ENCODE measurements at places on chromosomes 13 and 19.

DNA sequence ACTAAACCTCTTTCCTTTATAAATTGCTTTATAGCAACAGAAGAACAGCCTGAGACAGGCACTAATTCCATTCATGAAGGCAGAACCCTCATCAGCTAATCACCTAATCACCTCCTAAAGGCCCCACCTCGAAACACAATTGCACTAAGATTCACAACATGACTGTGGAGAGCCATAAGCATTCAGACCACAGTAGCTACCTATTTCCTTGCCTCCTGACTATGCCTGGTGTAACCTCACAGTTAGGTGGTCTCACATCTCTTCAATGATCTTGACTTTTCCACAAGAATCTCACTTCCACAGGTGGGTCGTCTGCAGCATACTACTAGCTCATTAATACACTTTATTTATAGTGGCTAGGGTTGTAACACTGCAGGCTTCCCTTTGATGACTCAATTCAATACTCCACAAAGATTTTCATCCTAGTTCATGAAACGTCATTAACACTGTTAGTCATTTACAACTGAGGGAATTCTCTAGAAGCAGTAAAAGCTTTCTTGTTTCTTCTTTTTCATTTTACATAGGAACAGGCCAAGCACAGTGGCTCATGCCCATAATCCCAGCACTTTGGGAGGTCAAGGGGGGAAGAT, 27.1 kb downstream of the STK24 start:
- no peak for DNase-seq

DNA sequence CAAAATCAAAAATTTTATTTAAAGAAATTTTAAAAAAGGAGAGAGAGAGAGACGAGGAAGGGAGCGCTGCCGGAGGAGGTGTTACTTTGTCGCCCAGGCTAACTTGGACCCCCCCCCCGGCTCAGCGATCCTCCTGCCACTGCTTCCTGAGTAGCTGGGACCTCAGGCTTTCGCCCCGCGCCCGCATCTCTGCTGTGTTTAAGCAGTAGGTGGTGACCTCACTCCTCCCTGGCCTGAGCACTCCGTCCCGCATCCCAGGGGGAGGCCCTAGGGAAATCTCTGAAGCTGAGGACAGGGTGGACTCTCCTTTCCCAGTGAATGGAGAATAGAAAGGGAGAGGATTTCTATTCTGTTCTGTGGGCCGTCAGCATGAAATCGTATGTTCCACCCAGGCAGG, 485 bp upstream of the ZNF845 start:
- no peak for DNase-seq

DNA sequence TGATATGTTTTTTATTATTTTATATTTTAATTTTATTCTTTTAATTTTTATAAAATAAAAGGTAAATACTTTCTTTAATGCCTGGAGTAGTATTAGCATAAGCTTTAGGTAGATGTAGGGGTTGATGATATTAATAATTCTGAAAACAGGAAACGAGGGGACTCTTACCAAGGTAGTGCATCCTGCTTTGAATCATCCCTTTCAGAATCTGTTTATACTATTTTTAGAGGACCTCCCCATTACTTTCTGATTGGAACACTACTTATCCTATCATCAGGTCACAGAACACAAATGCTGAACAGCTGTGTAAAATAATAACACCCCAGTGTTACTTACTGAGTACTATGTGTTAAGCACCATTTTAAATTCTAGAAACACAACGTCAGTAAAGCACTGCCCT, 27.3 kb downstream of the COG6 start:
- no peak for DNase-seq

- no peak for DNase-seq
These were observed 26.2 kb downstream of the CSNK1G2 start for GRCh38 chr19:1967087-1967608.

DNA sequence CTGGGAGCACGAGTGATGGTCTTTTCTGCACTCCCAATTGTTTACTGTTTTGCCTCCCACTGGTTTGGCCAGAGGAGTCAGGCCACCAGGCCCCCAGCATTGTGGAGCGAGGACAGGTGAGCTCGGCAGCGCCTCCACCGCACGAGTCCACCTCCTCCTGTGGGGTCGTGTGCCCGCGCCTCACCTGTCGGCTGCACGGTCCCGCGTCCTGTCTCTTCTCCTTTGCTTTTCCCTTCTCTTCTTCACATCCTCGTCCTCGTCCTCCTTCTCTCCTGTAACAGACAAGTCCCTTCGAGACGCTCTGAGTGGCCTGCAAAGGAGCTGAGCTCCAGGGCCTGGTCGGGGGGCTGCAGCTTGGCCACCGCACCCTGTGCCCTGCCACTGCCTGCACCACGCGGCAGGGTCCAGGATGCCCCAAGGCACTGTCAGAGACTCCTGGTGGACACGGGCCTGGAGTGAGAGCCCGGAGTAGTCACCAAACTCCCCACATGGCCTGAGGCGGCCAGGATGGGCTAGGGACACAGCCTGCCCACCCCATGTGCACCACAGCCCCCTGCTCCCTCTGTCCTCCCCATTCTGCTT, 11.4 kb downstream of the AKAP8 start:
- no peak for DNase-seq

DNA sequence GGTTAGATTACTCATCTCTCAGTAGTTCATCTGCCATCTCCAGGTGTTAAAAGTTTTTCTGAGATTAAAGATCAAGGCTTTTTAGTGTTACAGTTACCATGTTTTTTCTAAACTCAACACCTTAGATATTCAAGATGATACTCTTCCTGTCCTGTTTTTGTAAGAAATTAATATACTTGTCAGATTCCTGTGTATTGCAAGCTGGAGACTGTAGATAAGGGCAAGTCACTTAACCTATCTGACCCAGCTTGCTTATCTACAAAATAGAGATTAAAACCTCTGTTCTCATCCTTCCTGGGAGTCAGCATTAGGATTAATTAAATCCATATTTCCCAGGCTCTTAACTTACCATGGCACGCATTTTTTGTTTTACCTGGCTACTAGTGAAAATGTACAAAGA, 25.2 kb downstream of the SUGT1 start:
- no peak for DNase-seq

DNA sequence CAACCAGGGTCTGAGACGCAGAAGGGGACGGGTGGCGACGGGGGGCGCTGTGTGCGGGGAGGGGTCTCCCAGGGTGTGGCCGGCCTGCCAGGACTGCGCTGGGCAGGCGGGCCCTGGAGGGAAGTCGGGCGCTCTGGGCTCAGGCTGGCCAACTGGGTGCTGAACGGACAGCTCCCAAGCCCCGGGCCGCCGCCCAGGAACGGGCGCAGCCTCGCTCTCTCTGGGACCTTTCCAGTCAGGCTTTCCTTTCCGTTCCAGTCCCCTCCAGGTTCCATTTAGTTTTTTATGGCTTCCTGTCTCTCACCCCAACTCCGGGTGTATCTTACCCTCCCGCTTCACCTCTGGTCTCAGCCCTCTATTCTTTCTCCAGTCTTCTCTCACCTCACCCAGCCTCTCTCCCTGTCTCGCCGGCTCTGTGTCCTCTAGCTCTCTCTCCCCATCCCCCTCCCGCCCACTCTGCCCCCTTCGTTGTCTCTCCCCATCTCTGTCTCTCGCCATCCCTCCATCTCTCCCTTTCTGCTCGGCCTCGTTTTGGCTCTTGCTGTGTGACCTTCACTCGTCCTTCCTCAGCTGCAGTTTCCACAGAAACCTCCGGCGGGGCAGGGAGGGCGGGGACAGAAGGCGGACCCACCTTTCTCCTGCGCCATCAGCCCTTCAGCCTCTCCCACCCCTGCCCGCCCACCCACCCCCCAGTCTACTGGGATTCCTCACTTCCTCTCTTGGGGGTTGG, 3.3 kb upstream of the ATP1A3 start:
- DNase-seq, result no peak

- no peak for DNase-seq
These were observed 639 bp downstream of the STARD13 start for GRCh38 chr13:33284916-33285315.

DNA sequence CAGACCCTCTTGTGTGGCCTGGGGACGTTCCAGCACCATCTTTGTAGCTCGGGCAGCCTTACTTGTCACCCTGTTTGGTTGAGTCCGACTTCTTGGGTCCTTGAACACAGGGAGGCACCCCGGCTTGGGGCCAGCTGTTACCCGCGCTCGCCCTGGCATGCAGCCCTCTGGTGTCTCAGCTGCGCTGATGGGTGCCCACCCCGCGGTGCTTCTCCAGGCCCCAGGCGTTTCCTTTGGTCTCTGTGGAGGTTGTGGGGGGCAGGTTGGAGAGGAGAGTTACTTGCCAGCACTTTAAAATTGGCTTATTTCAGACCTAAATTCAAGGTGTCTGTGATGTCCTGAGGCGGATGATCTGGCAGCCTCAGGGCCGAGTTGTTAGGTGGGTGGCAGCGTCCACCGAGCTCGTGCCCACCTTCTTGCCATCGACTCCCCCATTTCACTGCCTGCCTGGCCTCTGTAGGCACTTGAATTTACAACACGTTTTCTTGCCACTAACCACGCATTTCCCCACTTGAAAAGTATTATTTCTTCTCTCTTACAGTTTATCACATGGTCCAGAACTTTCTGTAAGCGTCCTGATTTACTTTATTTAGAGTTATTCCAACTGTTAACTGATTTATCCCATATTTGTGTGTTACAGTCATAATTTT, 16.9 kb downstream of the UBAC2 start:
- no peak for DNase-seq

- DNase-seq, result no peak
These were observed 20.6 kb downstream of the MIR17HG start for GRCh38 chr13:91368101-91368500.

GRCh38 chr13:53460796-53461195, 432.2 kb downstream of the OLFM4 start:
- no peak for DNase-seq

- DNase-seq, result no peak
These were observed 37.0 kb downstream of the SKA3 start for GRCh38 chr13:21139374-21139773.

DNA sequence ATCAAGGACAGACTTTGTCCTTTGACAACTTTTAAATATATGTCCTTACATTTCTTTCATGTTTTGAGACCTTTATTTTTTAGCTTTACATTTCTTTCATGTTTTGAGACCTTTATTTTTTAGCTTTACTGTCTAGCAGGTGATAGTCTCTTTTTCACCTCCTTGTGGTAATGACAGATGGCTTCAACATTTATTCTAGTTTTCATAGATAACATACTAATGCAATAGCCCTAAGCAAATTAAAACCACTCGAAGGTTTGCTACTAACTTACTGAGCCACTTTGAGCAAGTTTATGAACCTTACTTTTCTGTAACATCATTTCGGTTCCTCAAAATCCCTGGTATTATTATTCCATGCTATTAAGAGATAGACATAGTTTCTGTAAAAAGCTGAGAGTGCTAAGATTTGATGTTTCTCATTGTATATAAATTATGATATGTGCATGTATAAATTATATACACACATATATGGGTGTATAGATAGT, 4.5 kb downstream of the DACH1 start:
- no peak for DNase-seq

GRCh38 chr19:12974301-12975220, 5.2 kb downstream of the DAND5 start:
- DNase-seq, result no peak

DNA sequence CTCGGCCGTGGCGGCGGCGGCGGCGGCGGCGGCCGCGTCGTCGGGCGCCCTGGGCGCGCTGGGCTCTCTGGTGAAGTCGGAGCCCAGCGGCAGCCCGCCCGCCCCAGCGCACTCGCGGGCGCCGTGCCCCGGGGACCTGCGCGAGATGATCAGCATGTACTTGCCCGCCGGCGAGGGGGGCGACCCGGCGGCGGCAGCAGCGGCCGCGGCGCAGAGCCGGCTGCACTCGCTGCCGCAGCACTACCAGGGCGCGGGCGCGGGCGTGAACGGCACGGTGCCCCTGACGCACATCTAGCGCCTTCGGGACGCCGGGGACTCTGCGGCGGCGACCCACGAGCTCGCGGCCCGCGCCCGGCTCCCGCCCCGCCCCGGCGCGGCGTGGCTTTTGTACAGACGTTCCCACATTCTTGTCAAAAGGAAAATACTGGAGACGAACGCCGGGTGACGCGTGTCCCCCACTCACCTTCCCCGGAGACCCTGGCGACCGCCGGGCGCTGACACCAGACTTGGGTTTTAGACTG, 1.7 kb downstream of the SOX1 start:
- no peak for DNase-seq

GRCh38 chr13:20175907-20176652, 15.2 kb upstream of the GJA3 start:
- DNase-seq, result no peak

- no peak for DNase-seq
These were observed 23.3 kb downstream of the EXOSC8 start for GRCh38 chr13:37023871-37024270.

GRCh38 chr13:99812625-99813024, 158.9 kb downstream of the ZIC5 start:
- no peak for DNase-seq

DNA sequence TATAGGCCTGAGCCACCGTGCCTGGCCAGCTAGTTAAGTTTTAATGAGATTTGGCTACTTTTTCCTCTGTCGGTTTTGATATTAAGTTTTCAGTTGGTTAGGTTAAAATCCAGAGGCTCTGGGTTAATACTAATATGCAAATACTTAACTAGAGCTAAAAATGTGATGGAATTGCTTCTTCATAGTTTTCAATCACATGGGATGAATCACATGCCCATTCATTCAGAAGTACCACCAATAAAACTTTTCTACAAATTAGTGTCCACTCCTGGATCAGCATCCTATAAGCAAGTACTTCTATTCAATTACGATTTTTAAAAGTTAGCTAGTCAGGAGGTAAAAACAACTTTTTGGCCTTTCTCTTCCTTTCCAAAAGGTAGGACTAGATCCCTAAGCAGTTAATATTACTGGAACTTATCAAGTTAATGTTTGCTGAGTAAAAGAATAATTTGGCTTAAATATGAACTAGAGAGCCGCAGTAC, 4.3 kb downstream of the SLC25A30 start:
- no peak for DNase-seq

- no peak for DNase-seq
These were observed 5.2 kb downstream of the MIER2 start for GRCh38 chr19:339262-339887.

Data from stimulated activated CD4-positive, alpha-beta T cell treated with anti-CD3 and anti-CD28 coated beads, Interleukin-15, amount 100 ng/mL, for 1 hour (primary cell).